Mesenchymal stem cell (in vitro differentiated cells and primary cell): ENCODE measurements at places on chromosomes 7 and 10.

- DNase-seq, result no peak
These were observed 104.2 kb downstream of the WNT2 start for GRCh38 chr7:117218700-117219099.

DNA sequence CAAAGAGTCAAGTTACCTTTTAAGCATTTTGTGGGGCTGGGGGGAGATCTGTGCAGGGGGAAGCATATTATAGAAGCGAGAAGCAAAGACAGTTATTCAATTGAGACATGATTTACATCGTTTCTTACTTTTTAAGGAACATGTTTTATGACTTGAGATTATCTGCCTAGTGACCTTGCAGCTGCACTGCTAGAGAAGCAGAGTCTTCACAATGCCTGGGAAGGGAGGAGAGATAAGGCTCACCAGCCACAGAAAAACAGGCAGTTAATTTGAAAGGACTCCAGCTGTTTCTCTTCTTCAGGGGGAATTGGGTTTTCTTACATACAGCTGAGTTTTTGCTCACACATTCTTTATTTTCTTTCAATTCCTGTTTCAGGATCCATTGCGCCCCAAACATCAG is 31.0 kb downstream of the PHYH start:
- no peak for DNase-seq

- no peak for DNase-seq
These were observed 87.3 kb upstream of the STK17A start for GRCh38 chr7:43495572-43495971.

DNA sequence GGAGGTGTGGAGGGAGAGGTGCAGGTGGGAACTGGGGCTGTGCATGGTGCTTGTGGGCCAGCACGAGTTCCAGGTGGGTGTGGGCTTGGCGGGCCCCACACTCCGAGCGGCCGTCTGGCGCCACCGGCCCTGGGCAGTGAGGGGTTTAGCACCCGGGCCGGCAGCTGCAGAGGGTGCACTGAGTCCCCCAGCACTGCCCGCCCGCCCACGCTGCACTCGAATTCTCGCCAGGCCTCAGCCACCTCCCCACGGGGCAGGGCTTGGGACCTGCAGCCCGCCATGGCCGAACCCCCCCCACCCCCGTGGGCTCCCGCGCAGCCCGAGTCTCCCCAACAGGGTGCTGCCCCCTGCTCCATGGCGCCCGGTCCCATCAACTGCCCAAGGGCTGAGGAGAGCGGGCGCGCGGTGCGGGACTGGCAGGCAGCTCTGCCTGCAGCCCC is 810.2 kb downstream of the PCDH15 start:
- DNase-seq, result no peak

DNA sequence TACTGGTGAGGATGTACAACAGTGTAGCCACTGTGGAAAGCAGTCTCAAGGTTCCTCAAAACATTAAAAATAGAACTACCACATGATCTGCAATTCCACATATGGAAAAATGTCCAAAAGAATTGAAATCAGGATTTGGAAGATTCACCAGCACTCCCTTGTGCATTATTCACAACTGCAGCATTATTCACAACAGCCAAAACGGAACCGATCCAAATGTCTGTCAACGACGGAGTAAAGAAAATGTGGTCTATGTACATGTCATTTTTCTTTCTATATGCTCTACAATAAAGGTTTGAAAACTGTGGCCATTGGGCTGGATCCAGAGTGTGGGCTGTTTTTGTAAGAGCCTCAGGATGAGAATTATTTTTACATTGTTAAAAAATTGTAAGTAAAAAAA is 1206.1 kb upstream of the CELF2 start:
- DNase-seq, result no peak

- peak; percentile 35 for DNase-seq
These were observed 23.9 kb downstream of the ST7 start for GRCh38 chr7:116977172-116977571.

DNA sequence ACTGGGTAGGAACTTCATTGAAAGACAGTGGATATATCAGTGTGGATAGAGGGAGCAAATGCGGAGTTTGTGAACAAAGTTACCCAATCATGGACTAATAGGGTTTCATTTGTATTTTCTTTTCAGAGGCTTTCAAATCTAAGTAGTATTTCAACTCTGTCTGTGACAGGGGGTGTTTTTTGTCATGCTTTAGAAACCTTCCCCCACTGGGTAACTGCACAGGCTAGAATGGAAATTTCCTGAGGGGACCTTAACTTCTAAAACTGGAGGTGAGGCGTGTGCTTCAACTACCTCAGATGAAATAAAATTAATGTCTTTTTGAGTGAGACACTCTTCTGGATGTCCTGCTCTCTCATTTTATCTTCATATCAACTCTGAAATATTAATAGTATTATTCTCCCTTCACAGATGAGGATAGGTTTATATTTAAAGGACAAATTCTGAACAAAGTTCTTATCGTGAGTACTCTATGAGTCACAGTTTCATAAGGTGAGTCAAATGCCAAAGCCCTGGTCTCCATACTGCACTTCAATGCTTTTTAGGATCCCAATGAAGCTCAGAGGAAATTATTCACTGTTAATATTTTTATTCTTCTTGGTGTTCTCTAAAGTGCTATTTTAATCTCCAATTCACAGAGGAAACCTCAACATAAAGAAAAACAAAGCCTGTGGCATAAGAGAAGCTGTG is 770.6 kb downstream of the CCSER2 start:
- DNase-seq, result no peak

DNA sequence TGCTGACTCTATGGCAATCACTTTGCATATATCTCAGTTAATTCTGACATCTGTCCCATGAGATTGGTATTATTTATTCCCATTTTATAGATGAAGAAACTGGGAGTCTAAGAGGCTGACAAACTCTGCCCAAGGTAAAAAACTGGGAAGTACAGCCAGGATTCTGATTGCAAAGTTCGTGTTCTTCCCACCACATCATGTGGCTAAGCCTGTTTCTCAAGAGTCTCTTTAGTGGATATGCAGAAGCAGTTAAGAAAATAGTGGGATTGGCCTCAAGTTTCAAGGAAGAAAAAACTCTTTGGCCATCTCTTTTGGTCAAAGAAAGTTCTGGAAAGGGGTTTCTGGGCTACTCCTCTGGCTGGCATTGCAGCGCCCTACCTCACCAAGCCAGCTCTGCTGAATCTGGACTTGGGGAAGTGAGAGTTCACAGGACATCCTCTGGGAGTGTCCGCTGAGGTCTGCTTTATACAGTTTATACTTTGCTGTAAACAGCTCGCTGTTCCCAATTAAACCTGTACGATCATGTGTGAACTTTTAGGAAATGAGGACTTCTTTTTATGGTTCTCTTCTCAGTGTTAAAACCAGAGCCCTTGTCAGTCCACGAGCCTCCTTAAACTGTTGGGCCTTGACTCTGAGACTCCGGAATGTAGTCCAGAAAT is 12.2 kb upstream of the BMPR1A start:
- DNase-seq, result peak; percentile 52
